Activated T-cell treated with anti-CD3 and anti-CD28 coated beads, Interleukin-2, amount 50 U/mL, for 72 hours (primary cell): ENCODE measurements at places on chromosomes 2 and 18. TPM values are rescaled to one million over a fixed set of nuclear protein-coding genes. Genes with fewer than 3 reads are reported as not detected.

GRCh38 chr2:186379052-186379451 lies 107.0 kb upstream of the ZC3H15 start:
- no peak for DNase-seq

DNA sequence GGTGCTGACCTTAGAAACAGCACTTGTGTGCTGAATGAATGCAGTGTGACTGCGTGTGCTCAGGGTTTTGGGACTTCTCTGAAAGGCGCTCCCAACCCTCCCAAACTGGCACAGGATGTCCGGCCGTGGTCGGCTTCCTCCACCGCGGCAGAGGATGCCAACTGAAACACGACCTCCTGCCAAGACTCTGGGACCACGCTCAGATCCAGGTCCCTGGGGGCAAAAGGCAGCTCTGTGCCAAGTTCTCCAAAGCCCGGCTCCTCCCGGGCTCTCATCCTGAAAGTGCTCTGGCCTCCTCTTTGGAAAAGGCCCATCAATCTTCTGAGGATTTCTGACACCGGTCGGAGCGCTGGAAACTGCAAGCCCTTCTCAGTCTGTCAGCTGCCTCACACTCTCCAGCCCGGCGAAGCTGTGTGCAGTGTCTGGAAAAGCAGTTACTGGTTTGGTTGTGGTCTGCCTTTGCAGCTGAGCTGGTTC lies 32.3 kb upstream of the ZBTB7C start:
- DNase-seq, result no peak

DNA sequence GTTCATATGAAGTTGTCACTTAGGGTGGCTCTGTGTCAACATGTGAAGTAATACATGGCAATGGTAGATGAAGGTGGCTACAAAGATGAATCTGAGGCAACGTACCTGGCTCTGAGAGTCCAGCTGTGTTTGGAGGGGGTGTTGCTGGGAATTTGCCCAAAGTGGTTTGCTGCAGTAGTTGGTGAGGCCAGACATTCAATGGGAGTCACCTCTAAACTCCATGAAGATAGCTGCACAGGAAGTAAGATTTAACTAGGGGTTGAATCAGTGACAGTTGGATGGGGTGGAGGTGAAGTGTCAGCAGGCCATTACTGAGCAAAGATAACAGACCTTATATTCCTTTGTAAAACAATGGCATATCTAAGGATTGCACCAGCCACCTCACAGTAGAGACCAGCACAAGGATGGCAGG lies 71.8 kb downstream of the NUP35 start:
- no peak for DNase-seq

DNA sequence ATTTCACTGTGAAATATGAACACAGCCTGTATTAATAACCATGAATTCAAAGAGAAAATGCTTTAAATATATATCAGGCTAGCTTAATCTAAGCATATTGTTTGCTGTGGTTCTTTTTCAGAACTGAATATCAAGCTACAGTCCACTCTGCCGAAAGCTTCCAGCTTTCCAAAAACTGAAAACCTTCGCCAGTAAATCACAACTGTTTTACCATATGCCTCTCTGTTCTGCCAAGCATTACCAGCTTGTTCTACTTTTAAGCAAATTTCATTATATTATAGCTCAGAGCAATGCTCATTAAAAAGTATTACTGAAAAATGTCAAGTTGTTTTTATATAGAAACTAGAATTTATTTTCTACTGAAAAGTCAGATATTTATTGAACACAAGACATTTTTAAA lies 277.4 kb downstream of the NRXN1 start:
- DNase-seq, result no peak

The ANKRD39 gene
- total RNA-seq, result 16.5 TPM

The C2orf78 gene
- not detected for total RNA-seq

The IL18RAP gene
- total RNA-seq, result 7.6 TPM

GRCh38 chr2:206918263-206918662 lies 21.1 kb upstream of the CPO start:
- no peak for DNase-seq

- DNase-seq, result no peak
These were observed 18.2 kb upstream of the IHH start for GRCh38 chr2:219078951-219079350.

DNA sequence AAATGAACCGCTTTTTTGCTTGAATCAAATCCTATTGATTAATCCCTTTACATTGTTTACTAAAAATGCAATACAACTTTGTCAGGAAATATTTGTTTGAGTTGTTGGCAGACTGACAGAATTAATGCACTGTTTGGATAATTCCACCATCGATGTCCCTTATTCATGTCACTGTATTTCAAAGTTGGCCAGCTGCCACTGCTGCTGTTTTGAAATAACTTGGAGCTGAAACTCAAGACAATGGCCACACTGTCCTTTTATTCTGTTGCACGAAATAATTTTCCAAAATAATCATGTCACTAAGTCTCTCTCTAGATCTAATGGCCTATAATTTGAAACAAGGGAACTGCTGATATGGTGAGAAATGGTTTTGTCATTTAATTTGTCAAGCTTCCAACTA lies 55.2 kb upstream of the PAX3 start:
- no peak for DNase-seq

DNA sequence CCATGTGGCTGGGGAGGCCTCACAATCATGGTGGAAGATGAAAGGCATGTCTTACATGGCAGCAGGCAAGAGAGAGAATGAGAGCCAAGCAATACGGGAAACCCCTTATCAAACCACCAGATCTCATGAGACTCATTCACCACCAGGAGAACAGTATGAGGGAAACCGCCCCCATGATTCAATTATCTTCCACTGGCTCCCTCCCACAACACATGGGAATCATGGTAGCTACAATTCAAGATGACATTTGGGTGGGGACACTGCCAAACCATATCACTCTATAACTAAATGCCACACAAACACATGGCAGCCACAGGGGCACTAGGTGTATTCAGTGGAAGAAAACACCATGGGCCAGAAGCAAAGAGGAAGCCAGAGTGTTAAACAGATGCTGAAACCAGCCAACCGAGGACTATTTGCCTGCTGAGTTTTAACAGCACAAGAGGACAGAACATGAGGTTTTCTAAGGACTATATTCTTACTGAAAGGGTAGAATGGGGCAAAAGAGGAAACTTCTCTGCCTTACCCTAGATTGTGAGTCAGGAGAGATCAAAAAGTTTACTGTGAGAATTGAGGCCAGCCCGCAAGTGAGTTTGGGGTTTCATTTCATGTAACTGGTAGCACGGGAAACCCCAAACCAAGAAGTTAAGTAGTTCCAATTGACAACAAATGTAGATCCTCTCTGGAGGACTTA lies 49.2 kb downstream of the SIGLEC15 start:
- peak; percentile 81 for DNase-seq

GRCh38 chr2:215218587-215219577 lies 80.5 kb upstream of the ABCA12 start:
- DNase-seq, result no peak

- DNase-seq, result no peak
These were observed 36.1 kb downstream of the MROH2A start for GRCh38 chr2:233814056-233814835.

DNA sequence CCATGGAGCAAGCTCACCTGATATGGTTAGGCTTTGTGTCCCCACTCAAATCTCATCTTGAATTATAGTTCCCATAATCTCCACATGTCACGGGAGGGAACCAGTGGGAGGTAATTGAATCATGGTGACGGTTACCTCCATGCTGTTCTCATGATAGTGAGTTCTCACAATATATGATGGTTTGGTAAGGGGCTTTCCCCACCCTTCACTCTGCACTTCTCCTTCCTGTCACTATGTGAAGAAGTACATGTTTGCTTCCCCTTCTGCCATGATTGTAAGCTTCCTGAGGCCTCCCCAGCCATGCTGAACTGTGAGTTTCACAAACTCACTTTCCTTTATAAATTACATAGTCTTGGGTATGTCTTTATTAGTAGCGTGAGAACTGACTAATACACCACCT lies 435.7 kb upstream of the ID2 start:
- no peak for DNase-seq

- DNase-seq, result no peak
These were observed 62.4 kb upstream of the OTOF start for GRCh38 chr2:26540306-26540705.

The IL1RL2 gene
- 1.9 TPM for total RNA-seq
